ENCODE measurements at places on chromosomes 7 and 10.

DNA sequence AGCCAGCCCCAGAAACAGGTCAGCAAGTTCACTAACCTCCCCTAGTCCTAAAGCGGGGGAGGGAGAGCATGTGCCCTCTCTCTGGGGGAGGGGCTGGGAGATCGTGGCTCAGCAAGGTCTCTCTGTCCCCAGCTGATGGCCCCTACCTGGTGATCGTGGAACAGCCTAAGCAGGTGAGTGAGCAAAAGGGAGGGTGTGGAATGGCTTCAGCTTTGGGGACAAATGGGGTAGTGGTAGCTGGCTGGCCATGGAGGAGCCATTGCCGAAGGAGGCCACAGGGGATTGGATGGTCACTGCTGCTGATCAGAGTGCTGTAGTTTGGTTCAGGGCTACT, 779 bp downstream of the NFKB2 start:
- DNase-seq, result no peak

DNA sequence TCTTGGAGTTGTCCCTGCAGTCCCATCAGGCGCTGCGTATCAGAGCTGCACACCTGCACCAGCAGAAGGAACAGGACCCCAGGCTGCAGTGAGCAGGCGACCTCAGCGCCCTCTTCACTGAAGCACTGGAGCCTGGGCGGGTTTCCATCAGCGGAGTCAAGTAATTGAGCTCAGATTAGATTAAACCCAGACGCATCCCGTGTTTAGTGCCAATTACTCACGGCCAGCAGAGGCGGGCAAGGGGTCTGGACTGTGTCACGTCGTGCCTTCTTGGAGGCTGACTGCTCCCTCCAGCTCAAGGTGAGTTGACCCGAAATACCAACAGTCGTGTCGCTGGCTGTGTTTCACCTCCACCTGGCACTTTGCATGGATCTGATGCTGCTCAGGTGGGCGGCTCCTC, 123.6 kb downstream of the CXCL12 start:
- DNase-seq, result no peak

DNA sequence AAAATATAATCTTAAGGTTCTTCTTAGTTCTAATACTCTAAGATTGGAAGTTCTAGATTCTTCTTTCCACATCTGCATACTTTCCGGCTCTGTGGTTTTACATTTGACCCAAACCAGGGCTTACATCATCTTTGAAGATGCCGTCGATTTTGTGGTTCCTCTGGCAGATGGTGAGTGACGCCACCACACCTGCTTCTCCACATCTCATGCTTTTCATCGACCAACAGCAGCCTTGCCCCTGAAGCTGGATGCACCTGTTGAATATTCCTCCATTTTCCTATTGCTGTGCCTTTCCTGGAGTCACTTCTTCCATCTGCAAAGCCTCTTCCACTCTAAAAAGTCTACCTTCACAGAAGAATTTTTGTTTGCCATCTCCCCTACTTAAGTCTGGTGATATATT, 121.3 kb downstream of the PRKCQ start:
- DNase-seq, result no peak

- no peak for DNase-seq
Measured at GRCh38 chr10:21069929-21070700, 173.0 kb upstream of the NEBL start.

- no peak for DNase-seq
Measured at GRCh38 chr7:25789701-25790640, 362.0 kb upstream of the NFE2L3 start.

- no peak for DNase-seq
Measured at GRCh38 chr7:55386541-55386940, 21.4 kb downstream of the LANCL2 start.

GRCh38 chr10:67925449-67926005, 41.1 kb downstream of the SIRT1 start:
- DNase-seq, result no peak

DNA sequence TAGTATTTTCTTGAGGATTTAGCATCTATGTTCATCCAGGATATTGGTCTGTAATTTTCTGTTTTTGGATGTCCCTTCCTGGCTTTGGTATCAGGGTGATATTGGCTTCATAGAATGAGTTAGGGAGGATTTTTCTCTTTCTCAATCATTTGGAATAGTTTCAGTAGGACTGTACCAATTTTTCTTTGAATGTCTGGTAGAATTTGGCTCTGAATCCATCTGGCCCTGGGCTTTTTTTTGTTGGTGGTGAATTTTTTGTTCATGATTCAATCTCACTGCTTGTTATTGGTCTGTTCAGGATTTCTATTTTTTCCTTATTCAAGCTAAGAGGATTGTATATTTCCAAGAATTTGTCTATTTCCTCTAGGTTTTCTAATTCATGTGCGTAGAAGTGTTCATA, 192.7 kb downstream of the KIF20B start:
- DNase-seq, result no peak

- no peak for DNase-seq
Measured at GRCh38 chr7:45026984-45027773, 27.2 kb downstream of the CCM2 start.

GRCh38 chr10:75211007-75211691, 553 bp downstream of the VDAC2 start:
- no peak for DNase-seq

GRCh38 chr10:95116869-95117269, 47.6 kb upstream of the CYP2C8 start:
- DNase-seq, result no peak

DNA sequence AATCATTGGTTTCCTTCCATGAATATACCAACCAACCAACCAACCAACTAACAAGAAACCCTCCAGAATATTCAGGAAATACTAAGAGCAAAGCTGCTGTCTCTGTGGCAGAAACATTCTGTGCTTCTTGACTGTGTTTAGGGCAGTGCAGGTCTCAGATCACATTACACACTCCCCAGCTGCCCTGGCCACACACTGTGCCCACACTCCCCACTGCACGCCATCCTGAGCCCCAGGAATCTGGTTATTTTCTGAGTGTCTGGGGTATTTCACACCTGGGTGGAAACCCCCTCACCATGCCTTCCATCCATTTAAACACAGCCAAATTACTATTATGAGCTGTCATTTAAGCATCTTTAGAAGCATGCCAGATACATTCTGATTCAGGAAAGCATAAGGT, 183.7 kb upstream of the ANK3 start:
- no peak for DNase-seq

DNA sequence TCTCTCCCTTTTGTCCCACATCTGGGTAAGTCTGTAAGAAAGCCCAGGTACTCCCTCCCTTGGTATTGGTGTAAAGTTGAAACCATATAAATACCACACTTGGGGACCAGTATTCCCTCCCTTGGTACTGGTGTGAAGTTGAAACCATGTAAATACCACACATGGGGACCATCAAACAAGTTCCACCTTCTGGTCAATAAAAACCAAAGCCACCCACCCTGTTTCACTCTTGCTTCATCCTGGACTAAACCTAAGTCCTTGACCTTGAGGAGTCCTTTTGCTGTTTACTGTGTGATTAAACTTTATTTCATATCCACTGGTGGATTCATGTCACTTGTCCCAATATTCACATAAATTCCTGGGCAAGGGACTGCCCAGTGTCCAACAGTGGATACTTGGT, 8.4 kb downstream of the P4HA1 start:
- DNase-seq, result no peak

DNA sequence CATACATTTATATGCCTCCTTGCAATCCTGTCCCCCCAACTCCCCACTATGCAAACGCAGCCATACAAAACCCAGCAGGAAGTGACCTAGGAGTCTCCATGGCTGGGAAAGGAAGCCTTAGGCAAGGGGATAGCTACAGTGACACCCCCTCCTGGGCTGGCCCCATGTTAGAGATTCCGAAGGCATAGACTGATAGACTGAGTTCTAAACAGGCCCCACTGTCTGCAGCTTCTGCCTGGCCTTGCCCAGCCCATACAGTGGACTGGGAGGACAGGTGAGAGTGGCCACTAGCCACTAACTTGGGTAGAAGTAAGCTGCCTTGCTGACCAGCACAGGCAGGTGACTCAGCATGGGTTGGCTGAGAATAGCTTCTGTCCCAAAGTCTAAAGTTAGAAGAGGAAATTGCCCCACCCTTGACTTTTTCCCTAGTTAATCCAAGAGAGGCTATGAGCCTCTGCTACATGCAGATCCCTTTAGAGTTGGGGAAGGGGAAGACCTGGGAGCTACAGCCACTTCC, 106.3 kb downstream of the C10orf105 start:
- no peak for DNase-seq

- DNase-seq, result no peak
Measured at GRCh38 chr10:54667136-54667535, 133.9 kb downstream of the PCDH15 start.

DNA sequence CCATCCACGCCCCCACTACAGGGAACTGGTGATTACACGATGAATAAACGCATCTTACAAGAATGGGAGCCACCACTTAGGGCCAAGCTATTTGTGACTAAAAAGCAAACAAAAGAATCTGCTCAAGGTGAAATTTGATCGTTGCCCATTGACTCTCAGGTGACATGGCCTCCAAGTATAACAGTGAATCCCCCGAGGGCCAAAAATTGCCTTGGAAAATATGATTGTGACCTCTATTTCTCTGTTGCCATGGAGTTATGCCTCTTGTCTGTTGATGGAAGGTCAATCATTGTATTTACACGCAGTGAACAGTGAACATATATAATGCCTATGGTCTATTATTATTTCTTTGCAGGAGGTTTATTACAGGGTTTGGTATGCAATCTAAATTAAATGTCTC, 282.3 kb downstream of the KLF6 start:
- DNase-seq, result no peak

DNA sequence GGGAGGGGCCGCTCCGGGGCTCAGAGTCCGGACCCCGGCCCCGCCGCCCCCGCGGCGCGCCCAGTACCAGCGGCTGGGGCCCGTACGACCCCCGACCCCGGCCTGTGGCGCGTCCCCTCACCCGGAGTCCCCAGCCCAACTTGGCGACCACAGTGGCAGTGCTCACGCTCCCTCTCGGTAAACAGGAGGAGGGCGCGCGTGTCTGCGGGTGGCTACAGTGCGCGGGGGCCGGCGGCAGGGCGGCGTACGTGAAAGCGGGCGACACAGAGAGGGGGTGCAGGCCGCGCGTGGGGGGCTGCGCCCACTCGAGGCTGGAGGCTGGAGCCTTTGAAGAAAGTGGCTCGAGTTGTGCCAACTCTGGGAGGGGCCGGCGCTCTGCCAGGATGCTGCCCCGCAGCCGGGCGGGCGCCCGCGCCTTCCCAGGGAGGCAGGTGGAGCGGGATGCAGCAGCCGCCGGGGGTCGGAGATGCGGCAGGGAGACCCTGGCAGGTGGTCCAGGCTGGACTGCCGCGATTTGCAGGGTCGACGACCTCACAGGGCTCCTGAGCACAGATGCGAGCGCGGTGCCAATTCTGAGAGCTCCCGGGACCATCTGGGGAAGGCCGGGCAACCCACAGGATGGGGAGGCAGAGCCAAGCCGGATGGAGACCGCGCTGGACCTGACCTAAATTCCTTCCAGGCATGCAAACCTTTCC, 655 bp downstream of the PTPRE start:
- no peak for DNase-seq

- DNase-seq, result no peak
Measured at GRCh38 chr7:137919987-137920386, 73.2 kb upstream of the DGKI start.

GRCh38 chr7:88001744-88002530, 67.9 kb downstream of the ADAM22 start:
- DNase-seq, result no peak

GRCh38 chr10:86354761-86355540, 11.6 kb downstream of the GRID1 start:
- DNase-seq, result no peak

DNA sequence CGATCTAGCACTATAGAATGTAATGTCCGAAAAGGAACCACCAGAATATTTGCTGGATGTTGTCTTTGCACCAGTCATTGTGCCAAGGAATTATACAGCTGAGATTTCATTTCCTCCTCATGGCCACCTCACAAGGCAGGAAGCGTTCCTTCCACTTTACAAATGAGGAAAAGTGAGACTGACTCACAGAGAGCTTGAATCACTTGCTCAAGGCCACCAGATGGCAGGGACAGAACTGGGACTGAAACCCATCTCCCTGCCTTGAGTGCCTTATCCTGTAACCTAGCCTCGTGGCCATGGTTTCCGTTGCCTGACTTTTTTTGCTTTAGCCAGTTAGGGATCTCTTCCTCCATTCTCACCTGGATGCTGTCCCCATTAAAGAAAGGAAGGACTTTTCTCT, 44.7 kb upstream of the PDZD8 start:
- DNase-seq, result no peak

DNA sequence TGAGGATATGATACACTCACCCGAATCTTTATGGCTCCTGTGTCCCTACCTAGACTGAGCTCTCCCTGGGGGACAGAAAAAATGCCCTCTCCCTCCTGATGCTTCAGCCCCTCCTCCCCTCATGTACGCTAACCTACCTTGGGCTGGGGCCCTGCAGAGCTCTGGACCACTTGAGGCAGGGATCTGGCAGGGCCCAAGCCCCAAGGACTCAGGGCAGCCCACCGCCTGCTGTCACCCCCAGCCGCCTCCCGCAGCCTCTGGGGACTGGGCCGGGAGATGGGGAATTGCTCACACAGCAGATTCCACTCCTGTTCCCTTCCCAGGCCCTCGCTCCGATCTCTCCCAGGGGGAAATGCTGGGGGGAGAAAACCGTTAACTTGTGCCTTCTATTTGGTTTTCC, 32.9 kb upstream of the LBX1 start:
- no peak for DNase-seq

DNA sequence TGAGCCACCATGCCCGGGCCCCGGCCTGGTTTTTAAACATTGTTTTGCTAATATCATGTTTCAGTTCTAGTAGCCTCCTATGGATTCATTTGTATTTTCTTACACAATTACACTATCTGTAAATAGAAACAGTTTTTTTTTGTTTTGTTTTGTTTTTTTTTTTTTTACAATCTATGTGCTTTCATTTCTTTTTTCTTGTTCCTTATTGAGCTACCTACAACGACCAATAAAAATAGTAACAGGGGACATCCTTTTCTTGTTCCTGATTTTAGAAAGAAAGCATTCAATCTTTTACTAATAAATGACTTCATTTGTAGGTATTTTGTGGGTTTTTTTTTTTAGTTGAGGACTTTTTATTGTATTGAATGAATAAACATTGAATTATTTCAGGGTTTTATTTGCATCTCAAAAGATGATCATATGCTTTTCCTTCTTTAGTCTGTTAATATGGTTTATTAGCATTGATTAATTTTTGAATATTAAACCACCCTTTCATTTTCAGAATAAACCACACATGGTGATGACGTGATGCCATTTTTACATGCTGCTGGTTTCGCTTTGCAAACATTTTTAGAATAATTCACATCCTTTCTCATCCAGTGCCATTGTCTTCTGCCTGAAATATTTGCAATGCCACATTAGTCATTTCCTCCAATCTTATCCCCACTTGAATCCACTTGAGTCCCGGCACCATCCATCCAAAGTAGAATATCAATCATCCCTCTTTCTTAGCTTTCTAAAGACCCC, 18.1 kb upstream of the AKR1E2 start:
- no peak for DNase-seq

- DNase-seq, result no peak
Measured at GRCh38 chr10:127953876-127954275, 47.0 kb downstream of the PTPRE start.

- DNase-seq, result no peak
Measured at GRCh38 chr7:81207801-81208200, 288.9 kb upstream of the SEMA3C start.

- no peak for DNase-seq
Measured at GRCh38 chr10:72171175-72171630, 44.6 kb upstream of the ANAPC16 start.

- no peak for DNase-seq
Measured at GRCh38 chr10:29204070-29204800, 84.6 kb upstream of the LYZL1 start.
